ENCODE measurements at places on chromosomes 1 and 21.

GRCh38 chr1:68168545-68169171 lies 63.7 kb downstream of the WLS start:
- DNase-seq: no peak

GRCh38 chr1:14809191-14809981 lies 210.9 kb downstream of the KAZN start:
- DNase-seq: no peak

DNA sequence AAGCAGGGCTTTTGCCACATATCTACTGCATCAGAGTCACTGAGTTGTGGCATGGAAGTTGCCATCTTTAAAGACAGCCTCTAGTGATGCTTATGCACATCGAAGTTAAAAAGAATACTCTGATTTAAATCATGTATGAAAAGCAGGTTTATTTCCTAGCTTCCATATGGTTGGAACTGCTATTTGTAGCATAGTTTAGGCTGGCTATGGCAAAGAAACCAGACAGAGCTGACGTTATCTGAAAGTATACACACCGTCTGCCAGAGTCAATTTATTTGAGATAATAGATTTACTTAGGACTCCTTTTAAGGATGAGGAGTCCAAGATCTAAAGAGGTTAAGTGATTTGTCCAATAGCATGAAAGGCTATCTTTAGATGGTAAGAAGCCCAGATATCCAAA lies 536.9 kb upstream of the ADGRL4 start:
- no peak for DNase-seq

- no peak for DNase-seq
Observed at GRCh38 chr1:159991513-159991912, 37.5 kb upstream of the SLAMF9 start.

- no peak for DNase-seq
Observed at GRCh38 chr1:59310549-59311250, 13.8 kb downstream of the FGGY start.

- no peak for DNase-seq
Observed at GRCh38 chr1:67060811-67061218, 6.9 kb upstream of the SLC35D1 start.

DNA sequence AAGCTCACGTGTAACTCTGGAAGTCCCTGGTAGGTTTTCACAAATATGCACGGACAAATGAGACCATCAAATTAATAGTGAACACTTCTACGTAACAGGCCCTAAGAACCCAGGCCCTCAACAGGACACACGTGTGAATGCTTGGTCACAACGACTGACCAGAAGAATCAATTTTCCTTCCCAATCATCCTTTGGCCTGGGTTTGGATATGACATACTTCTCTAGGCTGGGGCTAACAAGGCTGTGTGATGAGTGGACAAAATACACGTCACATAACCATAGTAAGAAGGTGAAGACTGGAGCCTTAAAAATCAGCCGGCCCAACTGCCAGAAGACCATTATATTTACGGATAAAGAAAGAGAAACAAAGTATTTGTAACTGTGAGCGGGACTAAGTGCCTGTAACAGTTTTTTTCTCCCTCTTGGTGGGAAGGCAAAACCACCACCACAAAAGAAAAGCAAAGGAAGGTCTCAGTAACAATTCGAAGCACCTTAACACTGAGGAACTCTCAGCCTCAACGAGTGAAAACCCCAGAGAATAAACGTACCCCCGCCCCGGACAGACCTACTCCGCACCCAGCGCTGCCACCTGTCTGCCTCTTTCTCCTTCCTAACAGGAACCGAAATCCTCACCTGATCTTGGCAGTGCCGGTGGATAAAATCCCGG lies 450 bp downstream of the SDE2 start:
- no peak for DNase-seq

- DNase-seq: no peak
Observed at GRCh38 chr1:30698401-30698981, 24.9 kb downstream of the MATN1 start.

Measured in suprapubic skin (tissue), 4 donors.